GM20000 (cell line): ENCODE measurements at places on chromosomes 7 and 10.

GRCh38 chr7:27375958-27376357 is 133.4 kb downstream of the EVX1 start:
- no peak for DNase-seq

- no peak for DNase-seq
Observed at GRCh38 chr7:35268953-35269352, 15.1 kb upstream of the TBX20 start.

GRCh38 chr10:128096486-128097199 is 29.6 kb downstream of the MKI67 start:
- DNase-seq: no peak

GRCh38 chr10:65846541-65846940 is 1079.3 kb upstream of the LRRTM3 start:
- no peak for DNase-seq

DNA sequence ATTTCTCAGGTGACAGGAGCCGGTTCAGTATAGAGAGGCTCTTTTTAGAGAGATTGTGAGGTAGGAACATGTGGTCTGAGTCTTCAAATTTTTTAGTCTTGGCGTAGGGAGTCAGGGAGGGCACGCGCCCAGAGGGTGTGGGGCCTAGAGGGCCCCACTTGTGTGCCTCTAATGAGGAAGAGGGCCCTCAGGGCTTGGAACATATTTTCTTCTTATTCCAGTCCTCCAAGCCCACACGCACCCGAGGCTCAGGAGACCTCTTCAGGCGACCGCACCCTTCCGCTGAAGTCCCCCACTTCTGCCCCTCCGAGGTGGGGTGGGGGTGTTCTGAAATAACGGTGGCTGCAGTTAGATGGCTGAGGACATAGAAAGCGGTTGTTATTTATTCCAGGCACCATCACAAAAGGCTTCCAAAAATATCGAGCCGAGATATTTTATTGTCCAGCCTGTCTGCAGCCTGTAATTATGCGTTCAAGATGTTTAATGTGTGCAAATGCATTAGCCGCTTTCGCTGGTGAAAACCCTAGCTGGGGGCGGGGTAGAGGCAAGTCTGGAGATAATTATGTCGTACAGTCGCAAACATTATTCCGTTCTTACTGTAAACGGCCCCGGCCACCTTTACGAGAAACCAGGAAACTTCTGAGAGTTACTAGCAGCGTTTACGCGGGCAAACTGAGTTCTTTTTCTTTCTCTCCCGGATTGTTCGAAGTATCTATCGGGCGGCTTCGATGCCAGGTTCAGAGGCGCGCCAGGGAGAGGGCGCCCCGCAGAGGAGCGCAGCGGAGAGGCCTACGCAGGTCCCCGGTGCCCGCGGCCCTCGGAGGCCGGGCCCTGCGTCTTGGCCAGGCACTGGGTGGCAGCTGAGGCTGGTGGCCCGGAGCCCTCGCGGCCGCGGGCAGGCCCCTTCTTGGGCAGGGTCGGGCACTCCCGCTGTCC is 12.9 kb upstream of the HOXA13 start:
- no peak for DNase-seq

DNA sequence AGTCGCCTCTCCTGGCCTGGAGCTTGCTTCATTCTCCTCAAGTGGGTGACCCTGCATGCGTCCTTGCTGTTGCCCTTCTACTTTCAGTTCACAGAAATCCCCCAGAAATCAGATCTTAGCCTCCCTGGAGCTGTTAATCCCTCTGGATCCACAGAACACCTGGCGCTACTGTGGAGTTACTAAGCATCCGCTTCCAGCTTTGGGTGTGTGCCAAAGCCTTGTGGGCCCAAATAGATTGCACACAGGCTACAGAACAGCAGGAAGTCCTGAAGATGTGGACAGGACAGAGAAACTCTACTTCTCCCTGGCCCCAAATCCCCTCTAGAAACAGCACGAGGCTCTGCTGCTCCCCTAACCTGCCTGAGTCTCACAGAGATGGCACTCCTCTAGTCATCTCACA is 36.6 kb upstream of the PDLIM1 start:
- no peak for DNase-seq

GRCh38 chr10:132264306-132264950 is 43.3 kb downstream of the STK32C start:
- DNase-seq: no peak

DNA sequence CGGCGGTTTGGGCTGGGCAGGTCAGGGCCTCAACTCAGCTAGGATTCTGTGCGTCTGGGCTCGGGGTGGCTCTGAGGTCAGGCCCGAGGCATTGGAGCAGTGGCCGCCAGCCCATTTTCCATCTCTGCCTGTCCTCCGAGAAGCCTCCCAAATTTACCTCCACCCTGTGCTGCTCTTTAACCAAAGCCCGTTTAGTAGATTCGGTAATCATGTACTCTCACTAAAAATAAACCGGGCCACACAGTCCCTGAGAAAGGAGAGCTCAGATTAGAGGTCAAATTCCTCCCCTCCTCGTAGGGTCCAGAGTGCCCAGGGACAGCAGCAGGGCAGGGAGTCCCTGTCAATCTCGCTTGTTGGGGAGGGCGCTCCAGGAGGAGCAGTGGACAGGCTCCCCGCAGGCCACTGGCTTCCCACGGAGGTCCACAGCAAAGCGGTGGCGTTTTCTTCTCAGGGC is 88.7 kb upstream of the CHST15 start:
- no peak for DNase-seq

DNA sequence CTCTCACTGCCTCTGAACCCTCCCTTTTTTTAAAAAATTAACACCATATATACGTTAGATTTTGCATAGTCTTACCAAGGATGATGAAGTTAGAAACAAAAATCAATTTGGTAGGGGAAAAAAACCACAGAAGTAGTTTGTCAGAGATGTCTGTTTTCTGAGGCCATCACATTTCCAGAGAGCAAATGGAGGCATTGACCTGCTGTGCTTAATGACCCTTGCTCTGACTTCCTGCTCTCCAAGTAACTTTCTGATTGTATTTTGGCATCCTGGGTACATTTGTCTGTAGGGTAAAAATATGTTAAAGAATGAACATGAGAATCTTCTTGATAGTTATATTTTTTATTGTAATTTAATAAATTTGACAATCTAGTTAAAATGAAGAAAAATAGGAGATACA is 140.2 kb downstream of the LCOR start:
- DNase-seq: no peak

DNA sequence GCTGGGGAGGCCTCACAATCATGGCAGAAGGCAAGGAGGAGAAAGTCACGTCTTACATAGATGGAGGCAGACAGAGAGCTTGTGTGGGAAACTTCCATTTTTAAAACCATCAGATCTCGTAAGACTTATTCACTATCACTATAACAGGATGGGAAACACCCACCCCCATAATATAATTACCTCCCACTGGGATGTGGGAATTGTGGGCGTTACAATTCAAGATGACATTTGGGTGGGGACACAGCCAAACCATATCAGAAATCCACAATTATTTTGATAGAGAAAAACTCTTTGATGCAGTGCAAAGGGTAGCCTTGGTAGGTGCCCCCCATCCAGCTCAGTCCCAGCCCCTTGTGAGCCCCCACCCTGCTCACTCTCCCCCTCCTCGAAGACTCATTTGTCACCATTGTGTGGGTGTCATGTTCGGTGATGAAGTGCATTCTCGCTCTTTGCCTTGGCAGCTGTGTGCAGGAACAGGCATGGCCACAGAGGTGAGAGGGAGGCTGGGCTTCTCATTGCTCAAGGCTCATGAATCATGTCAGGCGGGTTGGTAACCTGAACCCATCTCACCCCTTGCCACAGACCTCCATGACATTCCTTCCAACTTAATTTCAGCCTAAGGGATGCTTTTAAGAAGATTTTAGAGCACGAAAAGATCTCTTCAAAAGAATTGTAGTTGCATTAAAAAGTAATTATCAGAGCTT is 75.9 kb downstream of the BUB3 start:
- no peak for DNase-seq

GRCh38 chr10:119090968-119091367 is 10.4 kb upstream of the EIF3A start:
- no peak for DNase-seq

- no peak for DNase-seq
Observed at GRCh38 chr10:120186506-120186905, 270.5 kb upstream of the PLPP4 start.

- no peak for DNase-seq
Observed at GRCh38 chr10:29703271-29703670, 68.5 kb upstream of the SVIL start.

DNA sequence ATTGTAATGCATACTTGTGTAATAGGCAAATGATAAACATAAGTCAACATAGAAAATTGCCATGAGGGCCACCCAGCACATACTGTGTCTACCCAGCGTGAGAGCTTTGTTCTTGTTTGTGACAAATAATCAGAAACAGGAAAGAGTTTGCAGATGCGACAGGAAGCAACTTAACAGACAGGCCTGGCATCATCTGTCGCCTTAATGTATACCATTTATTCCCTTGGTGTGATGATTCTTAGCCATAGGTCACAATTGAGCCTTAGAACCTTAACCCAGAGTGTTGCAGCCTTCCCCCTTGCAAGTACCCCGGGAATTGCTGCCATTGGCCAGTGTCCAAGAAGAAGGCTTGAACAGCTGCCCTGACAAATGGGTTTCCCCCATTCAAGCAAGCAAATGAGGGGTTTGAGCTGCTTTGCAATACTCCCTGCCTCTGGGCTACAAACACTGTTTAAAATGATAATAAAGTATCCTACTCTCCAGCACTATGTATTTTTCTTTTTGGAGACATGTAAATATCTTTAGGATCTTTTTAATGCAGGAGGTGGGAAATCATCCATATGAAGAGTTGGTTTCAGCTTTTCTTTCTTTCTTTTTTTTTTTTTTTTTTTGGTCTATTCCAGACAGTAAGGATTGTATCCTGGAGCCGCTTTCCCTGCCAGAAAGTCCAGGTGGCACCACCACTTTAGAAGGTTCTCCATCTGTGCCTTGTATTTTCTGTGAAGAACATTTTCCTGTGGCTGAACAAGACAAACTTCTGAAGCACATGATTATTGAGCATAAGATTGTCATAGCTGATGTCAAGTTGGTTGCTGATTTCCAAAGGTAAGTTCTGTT is 80.0 kb downstream of the ZNF277 start:
- no peak for DNase-seq

- DNase-seq: no peak
Observed at GRCh38 chr7:72037516-72037915, 374.6 kb downstream of the CALN1 start.
